ENCODE measurements at places on chromosomes 6 and 20.

DNA sequence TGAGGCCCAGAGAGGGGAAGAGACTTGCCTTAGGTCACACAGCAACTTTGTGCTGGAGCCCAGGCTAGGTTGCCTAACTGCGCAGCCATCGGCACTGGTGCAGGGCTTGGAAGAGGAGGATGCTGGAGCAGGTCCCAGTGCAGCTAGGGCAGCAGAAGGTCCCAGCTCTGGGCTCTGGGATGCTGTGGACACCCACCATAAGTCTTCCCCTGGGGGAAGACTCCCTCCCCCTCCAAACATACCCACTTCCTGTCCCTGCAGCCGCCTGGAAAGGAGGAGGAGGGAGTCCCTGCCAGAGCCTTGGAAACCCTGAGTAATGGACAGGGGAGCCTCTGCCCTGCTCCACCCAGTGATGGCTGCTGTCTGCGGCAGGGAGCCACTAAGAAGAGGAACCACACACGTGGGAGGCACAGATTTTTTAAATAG, 93.6 kb downstream of the NCR2 start:
- DNase-seq, result peak; percentile 89

- no peak for DNase-seq
These were observed 191.4 kb upstream of the ADGRB3 start for GRCh38 chr6:68443704-68444103.

GRCh38 chr6:144153260-144153659, 2.9 kb downstream of the STX11 start:
- DNase-seq, result no peak

DNA sequence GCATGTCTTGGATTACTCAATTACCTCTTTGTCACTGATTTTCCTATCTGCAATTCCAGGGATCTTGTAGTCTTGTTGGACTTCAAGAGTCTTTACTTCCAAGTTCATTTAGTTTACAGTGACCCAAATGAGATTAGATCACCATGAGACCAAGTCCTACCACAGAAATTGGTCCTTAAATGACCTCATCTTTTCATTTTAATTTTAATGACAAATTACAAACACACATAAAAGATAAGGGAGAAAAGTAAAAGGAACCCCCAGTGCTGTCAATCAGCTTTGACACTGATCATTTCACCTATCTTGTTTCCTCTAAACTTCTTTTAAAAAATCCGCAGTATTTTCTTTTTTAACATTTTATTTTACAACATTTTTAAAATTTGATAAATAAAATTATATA, 54.9 kb upstream of the FYN start:
- no peak for DNase-seq

GRCh38 chr6:75381877-75382633, 97.5 kb upstream of the TMEM30A start:
- DNase-seq, result no peak

GRCh38 chr6:129657483-129657882, 52.5 kb downstream of the ARHGAP18 start:
- no peak for DNase-seq

DNA sequence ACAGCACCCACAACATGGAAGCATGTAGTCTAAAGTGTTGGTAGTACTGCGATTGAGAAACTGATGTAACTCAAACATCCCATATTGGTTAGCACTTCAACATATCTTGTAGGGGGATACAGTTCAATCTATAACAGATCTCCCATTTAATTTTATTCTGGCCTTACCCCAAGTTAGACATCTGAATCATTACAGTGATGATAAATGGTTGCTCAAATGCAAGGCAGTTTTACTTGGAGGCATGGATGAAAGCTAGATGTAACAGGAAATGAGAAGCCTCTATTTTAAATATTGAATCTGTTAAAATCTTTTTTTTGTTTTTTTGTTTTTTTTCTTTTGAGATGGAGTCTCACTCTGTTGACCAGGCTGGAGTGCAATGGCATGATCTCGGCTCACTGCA, 44.2 kb upstream of the FAM50B start:
- DNase-seq, result peak; percentile 42

- DNase-seq, result peak; percentile 88
These were observed 660 bp upstream of the TFB1M start for GRCh38 chr6:155314773-155315515.

- DNase-seq, result no peak
These were observed 151.2 kb upstream of the PTPN1 start for GRCh38 chr20:50358971-50359370.

GRCh38 chr6:8651998-8652397, 216.7 kb upstream of the SLC35B3 start:
- no peak for DNase-seq

- no peak for DNase-seq
These were observed 70.8 kb upstream of the FBXO30 start for GRCh38 chr6:145885431-145885830.

DNA sequence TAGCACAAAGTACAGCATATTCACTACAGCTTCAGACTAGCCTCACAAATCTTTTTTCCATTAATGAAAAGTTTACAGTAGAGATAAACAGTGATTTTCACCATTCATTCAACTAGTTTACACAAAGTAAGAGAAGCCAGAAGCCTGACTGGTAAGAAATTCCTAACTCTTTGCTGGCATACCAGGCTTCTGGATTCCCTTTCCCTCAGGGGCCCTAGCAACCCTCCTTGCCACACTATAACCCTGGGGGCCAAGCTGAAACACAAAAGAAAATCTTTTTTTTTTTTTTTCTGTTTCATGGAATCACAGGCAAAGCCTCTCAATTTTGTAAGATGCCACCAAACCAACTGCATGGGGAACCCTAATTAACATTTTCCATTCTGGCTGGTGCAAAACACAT, 28.9 kb upstream of the HMGN3 start:
- no peak for DNase-seq

DNA sequence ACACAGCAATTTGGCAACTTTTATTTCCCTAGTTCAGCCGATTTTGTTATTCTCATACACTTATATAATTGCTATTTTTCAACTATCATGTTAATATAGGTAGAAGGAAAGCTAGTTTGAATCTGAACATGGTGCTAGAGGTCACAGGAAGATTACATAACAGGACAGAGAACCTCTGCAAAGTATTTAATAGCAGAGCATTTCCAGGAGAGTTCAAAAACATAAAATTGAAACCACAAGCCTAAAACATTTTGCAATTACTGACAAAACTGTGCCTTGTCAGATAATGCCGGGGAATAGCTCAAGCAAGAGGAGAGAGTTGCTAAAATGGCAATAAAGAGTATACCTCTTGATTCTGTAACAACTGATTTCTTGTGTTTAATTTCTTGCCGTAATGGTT, 70.8 kb downstream of the TFAP2B start:
- DNase-seq, result no peak

DNA sequence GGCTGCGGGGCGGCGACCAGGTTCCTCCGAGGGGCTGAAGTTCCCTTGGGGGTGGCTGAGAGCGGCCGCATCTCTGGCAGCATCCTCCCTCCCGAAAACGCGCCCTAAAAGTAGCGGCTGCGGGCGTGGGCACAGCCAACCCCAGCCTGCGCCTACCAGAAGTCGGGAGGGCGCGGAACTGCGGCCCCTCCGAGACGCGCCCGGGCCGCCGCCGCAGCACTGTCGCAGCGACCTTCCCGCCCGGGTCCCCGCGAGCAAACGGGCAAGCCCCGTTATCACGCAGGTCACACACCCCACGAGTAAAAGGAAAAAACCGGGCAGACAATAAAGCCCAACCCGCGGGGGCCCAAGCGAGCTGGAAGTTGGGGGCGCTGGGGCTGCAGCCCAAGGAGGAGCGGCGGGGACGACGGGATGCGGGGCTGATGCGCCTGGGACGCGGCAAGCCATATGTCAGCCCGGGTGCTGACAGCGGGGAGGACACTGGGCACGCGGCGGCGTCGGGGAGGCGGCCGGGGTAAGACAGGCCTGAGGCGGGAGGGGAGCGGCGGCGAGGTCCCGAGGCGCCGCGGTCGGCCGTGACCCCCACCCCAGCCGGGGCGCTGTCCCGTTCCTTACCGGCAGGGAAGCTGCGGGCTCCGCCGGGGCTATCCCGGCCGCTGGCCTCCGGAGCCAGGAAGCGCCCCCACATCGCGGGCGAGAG, 659 bp downstream of the CEP85L start:
- peak; percentile 68 for DNase-seq

GRCh38 chr6:139544701-139545057, 170.2 kb upstream of the CITED2 start:
- no peak for DNase-seq

GRCh38 chr20:63224412-63225081, 8.6 kb upstream of the YTHDF1 start:
- DNase-seq, result peak; percentile 42

Measured in GM23248 (cell line).